Aorta (tissue), 5 donors: ENCODE measurements at places on chromosomes 5 and 9. TPM values are rescaled to one million over a fixed set of nuclear protein-coding genes. Genes with fewer than 3 reads are reported as not detected.

DNA sequence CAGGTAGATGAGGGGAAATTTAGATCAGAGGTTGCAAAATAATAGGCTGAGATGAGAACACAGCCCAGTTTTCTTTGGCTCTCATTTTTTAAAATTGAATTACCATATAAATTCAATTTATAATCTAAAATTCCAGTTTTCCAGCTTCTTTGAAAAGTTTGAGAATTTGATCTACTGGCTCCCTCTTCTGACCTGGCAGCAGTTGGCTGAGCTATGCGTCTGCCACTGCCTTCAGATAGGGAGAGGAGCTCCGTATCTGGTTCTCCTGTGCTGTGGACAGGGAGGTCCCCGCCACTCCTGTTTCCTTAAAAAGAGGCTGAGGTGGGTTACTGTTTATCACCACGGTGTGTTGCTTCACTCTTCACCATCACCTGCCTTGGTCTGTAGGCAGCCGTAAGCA, 103.7 kb downstream of the ARHGAP26 start:
- DNase-seq = no peak

GRCh38 chr9:12847561-12847960, 72.7 kb downstream of the LURAP1L start:
- DNase-seq = no peak

Gene HEMGN
- not detected for total RNA-seq

Gene GCNT4
- 5.6 TPM for total RNA-seq

- DNase-seq = no peak
These were observed 116.9 kb upstream of the TLR4 start for GRCh38 chr9:117587263-117587662.

DNA sequence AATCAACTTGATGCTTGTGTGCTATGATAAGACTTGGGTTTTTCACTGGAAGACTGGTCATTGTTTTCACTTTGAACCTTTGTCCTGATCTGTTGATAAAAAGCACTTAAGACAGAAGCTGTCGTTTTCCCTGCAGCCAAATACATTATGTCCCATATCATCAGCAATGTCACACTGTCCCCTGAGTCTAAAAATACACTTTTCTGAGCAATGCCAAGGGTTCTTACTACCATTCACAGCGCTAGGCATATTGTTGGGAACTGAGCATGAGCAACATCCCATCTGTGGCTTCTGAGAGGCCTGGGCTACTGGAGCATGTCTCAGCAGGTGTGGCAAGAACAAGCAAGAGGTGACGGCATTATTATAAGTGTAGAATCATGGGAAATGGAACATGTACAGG, 81.8 kb downstream of the SEMA6A start:
- no peak for DNase-seq

DNA sequence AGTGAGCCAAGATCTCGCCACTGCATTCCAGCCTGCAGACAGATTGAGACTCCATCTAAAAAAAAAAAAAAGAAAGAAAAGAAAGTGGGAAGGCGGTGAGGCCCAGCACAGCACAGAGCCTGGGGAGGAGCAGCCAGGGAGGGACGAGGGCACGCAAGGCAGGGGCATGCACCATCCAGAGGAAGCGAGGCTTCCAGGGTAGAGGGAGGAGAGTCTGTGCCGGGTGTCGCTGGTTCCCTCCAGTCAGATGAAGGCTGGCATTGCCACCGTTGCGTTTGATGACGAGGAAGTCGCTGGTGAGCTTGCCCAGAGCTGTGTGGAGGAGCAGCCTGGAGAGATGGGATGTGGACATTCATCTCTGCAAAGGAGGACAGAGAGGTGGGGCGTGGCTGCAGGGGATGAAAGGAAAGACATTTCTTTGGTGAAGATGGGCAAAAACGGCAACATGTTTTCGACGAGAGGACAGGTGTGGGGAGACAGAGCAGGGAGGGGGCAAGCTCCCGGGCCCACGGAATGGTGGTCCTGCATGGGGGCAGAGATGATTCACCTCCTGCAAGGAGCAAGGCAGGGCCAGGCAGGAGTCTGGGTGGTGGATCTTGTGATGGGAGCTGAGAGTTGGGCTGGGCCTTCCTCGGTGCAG, 18.6 kb upstream of the OLFM1 start:
- peak; percentile 51 for DNase-seq

- DNase-seq = no peak
These were observed 92.6 kb upstream of the IRX4 start for GRCh38 chr5:1975406-1975715.

DNA sequence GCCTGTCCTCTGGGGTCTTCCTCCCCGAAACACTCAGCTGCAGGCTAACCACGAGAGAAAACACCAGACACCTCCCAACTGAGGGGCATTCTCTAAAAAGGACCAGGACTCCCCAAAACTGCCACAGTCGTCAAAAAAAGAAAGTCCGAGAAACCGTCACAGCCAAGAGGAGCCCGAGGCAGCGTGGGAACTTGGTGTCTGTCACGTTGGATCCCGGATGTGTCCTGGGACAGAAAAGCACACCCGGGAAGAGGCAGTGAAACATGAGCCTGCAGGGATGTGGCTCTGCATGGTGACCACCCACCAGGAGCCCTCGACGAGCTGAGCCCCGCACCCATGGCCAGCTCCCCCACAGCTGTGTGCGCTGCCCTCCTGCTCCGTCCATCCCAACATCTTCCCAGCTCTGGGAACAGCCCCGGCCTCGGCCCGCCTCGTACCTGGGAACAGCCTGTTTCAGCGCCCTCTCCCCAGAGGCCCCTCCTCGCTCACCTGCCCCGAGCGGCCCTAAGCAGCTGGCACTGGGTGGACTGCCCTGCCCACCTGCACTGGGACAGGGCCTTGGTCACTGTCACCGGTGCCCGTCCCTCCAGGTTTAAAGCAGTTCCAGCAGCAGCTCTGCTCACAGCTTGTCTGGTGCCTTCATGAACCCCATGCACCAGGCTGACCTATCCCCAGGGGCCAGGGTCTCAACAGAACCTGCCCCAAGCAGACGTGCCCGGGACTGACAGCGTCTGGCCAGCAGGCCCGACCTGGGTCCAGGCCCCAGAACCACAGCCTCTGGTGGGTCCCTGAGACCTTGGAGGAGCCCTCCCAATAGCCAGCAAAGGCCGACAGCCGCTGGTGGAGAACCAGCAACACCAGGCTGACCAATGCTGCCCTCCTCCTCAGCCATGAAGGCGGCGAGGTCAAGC, 10.9 kb downstream of the SLC12A7 start:
- no peak for DNase-seq

- no peak for DNase-seq
These were observed 1854.6 kb upstream of the WWC1 start for GRCh38 chr5:166436872-166437271.

DNA sequence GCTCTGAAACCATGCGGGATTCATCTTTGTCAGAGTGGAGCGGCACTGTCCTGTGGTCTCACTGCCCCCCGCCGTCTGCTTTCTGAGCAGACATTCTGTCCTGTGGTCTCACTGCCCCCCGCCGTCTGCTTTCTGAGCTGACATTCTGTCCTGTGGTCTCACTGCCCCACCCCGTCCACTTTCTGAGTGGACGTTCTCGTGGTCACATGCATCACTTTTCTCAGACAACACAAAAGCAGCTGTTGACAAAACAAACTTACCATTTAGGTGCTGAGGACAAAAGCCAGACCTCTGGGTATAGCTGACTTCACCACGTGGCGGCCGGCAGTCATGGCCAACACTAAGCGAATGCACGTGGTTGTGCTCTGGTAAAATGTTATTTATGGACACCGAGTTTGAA, 2.8 kb downstream of the LRRC14B start:
- peak; percentile 61 for DNase-seq

Gene NME5
- 2.1 TPM for total RNA-seq

- DNase-seq = no peak
These were observed 6.8 kb upstream of the FCHSD1 start for GRCh38 chr5:141657937-141658545.

DNA sequence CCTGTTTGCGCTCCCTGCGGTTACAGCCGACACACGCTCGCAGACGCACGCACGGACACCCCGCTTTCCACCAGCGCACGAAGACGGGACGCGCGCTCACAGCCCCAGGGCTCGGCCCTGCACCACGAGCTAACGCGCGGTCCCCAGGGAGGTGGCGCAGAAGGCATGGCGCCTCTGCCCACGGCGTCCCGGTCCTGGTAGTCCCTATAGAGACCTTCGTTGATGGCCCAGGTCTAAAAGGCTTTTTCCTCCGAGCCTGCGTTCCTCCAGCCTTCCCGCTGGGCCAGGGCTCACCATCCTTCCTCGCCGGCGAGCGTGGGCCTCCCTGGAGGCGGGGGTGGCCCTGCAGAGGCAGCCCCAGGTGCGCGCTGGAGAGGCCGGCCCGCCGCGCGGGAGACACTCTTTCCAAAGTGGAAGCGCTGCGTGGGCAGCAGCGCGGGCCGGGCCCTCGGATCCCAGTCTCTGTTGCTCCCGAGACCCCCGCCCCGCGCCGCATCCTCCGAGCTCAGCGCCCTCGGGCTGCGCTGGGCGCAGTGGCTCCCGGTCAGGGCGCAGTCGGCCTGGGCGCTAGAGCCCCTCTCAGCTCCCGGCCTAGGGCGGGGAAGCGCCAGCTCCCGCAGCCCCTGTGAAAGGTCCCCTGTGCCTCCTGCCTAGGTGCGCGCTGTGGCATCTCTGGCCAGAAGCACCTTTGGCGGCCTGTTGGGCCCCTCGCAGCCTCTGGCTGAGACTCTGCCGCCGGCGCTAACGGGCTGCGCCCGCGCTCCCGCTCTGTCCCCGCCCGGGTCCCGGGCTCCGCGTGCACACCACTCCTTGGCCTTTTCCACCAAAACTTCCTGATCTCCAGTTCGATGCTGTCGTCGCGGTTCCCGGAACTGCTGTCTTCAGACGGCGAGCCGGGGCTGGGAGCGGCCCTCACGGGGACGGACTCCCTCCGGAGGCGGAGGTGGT, 31.9 kb upstream of the FANCC start:
- no peak for DNase-seq

DNA sequence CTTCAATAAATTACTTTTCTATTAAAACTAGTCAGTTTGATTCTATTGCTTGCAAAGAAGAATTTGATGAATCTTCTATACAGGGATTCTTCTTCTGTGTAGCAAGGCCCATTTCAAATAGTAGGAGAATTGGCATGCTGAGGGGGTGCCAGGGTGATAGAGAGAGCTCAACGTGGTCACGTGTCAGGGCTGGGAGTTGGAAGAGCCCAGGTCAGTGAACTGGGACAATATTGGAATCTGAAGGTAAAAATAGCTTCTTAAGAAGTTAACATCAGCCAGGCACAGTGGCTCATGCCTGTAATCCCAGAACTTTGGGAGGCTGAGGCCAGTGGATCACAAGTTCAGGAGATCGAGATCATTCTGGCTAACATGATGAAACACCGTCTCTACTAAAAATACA, 64.1 kb upstream of the TLE1 start:
- no peak for DNase-seq

DNA sequence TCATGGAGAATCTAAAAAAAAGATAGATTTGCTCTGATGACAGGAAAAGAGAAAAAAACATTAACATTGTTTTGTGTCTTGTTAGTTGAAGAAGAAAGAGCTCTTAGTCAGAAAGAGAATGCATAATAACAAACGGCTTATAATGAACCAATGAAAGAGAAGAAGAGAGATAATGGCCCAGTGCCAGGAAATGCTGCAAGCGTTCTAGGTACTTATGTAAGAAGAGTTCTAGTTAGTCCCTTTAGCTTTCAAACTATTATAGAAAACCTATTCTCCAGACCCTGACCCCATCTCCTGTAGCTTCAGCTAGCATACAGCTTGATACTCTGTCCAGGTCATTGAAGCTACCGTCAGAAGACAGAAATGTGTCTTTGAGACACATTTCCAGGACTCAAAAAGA, 70.2 kb downstream of the FBXL17 start:
- DNase-seq = no peak

- no peak for DNase-seq
These were observed 39.9 kb upstream of the HAND1 start for GRCh38 chr5:154517810-154518437.

Gene RGS7BP
- total RNA-seq = 6.8 TPM

- no peak for DNase-seq
These were observed 32.3 kb upstream of the ADAMTS2 start for GRCh38 chr5:179377421-179378115.

GRCh38 chr5:16410338-16410737, 55.3 kb downstream of the ZNF622 start:
- DNase-seq = no peak

DNA sequence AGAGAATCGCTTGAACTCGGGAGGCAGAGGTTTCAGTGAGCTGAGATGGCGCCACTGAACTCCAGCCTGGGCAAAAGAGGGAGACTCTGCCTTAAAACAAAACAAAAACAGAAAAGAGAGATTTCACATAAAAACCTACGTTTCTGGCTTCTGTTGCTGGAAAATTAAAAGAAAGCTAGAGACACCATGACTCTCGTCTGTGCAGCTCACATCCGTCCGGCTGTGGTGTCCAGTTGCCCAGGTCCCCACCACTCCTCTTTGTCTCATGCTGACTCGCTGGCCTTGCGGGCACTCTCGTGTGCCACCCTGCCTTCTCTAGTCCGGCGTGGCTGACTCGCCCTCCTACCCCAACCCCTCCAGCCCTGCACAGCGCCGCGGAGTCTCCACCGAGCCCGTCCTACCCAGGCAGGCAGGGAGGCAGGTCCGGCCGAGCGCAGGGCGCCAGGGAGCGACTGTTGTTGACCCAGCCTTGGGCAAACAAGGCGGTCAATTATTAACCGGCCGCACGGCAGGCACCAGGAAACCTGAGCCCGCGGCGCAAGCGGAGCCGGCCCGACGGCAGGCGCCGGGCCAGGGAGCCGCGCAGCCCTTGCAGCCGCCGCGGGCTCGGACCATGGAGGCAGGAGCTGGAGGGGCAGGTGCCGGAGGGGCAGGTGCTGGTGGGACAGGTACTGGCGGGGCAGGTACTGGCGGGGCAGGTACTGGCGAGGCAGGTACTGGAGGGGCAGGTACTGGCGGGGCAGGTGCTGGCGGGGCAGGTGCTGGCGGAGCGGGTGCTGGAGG, at the start of gene PRRT1B:
Gene PRRT1B (plus strand): TSS at position 521 of the 783 bp plus-strand sequence. CDS start 93 bp downstream, at position 614.
- DNase-seq = no peak

Gene ISL1
- not detected for total RNA-seq

Gene SETD9
- total RNA-seq = 8.1 TPM

DNA sequence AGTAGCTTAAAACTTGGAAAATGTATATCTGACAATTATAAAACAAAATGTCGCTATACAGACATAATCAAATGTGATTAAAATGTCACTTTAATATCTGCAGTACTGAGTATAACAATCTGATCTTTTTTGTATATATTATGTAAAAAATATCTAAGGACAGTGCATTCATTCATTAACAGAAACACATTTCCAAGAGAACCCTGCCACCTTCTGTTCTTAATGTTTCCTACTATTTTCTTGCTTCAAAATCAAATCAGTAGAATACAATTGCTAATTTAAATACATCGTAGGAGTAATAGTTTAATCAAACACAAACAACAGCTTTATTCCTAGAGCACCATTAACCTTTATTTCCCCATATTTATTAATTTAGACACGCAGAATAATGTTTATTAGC, 142.6 kb upstream of the ST8SIA4 start:
- no peak for DNase-seq

- DNase-seq = peak; percentile 85
These were observed 21.3 kb upstream of the NDST1 start for GRCh38 chr5:150486402-150487198.

DNA sequence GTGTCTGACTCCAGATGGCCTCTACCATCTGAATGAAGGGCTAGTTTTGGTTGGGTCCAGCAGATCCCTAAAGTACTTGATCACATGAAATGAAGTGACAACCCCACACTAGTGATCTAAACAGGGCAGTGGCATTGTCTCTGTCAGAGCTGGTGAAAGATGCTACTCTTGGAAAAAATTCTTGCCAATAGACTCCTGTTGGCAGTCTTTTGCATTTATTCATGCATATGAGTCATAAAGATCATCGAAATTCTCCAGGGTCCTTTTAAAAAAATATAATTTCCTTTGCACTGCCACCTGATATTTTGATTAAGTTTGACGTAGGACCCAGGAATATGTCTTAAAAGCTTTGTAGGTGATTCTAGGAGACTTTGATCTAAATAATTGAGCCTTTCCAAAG, 135.1 kb upstream of the ELL2 start:
- DNase-seq = no peak
